Left lung (tissue), 14 donors: ENCODE measurements at places on chromosomes 4 and X.
A peak's percentile ranks its signal among the peaks of the same experiment; 100 is the strongest.

- DNase-seq: no peak
These were observed 96.8 kb downstream of the ARSJ start for GRCh38 chr4:113882668-113883067.

DNA sequence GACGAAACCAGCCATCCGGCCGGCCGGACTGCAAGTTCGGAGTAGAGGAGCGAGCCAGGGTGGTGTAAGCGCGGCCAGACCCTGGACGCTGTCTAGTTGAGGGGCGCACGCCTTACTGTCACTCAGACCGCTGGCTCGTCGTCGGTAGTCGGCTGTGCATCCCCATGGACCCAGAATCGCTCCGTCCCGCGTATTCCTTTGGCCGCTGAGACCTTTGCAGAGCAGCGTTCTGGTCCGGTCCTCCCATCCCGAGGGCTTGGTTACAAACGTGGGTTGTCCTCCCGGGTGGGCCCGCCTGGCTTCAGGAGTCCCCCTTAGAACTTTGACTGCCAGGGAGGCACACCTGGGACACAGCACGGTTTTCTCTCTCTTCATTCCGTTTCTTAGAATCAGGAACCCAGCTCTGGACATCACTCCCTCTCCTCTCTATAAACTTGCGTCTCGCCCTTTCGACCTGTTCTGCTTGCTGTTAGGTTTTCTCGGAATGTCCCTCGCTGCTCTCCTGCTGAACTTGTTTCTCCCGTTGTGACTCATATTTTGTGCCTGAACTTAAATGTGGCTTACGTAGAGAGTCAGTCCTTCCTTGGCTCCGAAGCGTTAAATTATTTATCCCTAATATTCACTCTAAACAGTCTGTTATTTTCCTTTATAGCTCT is 672 bp downstream of the PGM2 start:
- DNase-seq: peak; percentile 28

DNA sequence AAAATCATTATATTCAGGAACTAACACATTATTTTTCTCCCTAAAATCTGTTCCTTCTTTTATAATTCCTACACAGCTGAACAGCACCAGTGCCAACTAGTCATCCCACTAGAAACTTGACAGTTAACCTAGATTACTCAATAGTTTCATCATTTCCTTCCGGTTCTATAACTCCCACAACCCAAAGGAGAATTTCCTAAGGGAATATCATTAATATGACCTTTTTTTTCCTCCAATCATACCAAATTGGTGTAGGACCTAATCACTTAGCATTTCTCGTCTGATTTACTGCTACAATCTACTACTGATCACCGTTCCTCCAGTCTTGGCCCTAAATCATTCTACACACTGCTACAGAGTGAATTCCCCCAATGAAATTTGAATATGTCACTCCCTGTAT is 45.9 kb downstream of the WDFY3 start:
- DNase-seq: no peak

GRCh38 chr4:10135260-10135659 is 18.7 kb upstream of the WDR1 start:
- DNase-seq: no peak

DNA sequence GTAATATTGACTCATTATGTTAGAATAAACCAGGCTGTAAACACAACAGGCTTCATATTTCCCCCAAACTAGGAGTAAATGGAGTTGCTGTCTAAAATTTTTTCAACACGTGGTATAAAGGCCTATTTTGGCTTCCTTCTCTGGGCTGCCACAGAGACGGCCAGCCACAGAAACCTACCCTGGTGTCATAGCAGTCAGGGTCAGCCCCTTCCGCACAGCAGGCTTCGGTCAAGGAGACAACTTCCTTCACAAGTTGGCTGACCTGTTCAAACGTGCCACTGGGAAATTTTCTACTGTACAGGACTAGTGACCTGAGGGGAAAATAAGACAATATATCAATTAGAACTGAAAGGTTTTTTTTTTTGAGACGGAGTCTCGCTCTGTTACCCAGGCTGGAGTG is 15.8 kb downstream of the GC start:
- no peak for DNase-seq

- DNase-seq: no peak
These were observed 88.8 kb downstream of the FMR1NB start for GRCh38 chrX:148069759-148070503.

DNA sequence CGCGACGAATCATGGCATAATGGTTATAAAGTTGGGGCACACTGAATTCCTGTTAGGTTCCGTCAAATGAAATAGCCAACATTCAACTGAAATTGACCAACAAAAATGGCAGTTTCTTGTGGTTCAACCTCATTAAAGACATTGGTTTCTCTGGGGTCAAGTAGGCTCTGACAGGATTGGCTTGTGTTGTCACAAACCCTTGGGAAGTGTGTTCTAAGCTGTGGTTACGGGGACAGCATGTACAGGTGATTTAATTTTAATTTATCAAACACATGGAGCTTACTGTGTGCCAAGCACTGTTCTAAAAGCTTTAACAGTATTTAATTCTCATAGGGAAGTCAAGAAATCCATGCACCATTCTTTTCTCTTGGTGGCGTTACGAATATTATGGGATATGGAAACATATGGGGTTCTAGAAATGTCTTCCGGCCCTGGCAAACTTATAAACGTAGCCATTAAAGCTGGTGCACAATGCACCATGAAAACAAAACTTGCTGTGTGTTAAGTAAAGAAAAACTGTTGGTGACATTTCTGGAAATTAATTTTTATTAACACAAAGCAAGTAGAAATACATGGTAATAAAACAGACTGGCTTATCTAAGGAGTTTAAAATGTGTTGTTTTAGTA is 891 bp downstream of the XK start:
- DNase-seq: no peak

DNA sequence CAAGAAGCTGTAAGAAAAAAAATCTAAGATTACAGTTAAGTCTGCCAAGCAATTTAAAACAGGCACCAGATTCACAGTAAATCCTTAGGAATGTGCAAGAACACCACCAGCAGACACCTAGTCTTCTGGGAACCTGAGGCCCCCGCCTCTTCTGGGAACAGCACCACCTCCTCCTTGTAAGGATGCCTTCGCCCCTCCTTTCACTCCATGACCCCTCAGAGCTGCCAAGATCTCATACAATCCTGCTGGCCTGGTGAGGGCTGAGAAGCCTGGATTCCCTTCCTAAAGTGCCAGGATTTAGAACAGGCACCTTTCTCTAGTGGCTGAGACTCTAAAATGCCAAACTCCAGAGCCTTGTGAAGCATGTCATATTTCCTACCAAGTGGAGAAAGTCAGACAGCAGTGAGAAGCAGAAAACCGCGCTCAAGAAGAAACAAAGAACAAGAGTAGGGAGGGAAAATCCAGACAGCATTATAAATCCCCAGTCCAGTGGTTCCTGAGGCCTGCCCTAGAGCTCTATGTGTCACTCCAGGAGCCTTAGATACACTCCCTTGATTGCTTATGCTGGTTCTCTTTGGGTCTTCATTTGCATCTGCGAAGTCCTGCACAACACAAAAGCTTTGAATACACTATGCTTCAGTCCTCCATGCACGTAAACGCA is 166.4 kb downstream of the TSPAN5 start:
- no peak for DNase-seq

DNA sequence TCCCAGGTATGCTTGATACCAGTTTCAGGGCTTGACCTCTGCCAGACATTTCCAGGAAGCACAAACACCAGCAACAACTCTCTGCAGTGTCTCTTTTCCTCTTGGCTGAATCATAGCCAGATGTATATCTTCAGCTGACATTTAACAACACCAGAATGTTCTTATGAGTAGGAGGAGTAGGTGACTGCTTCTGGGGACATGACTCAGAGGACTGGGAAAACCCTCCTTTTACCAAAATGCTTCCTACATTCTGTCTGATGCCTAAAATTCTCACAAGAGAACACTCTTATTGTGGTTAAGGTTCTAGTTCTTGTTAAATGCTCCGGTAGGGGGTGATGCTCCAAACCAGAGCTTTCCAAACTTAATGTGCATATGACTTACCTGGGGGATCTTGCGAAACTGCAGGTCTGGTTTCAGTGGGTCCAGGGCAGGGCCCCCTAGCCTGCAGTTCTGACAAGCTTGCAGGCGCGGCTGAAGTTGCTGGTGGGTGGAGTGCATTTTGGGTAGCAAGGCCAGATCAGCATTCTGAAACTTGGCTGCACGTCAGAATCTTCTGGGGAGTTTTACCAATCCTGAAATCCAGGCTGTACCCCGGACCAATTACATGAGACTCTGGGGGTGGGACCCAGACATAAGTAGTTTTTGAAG is 329.3 kb upstream of the RPS6KA3 start:
- no peak for DNase-seq

GRCh38 chrX:121356139-121356849 is 308.9 kb downstream of the GLUD2 start:
- DNase-seq: no peak

DNA sequence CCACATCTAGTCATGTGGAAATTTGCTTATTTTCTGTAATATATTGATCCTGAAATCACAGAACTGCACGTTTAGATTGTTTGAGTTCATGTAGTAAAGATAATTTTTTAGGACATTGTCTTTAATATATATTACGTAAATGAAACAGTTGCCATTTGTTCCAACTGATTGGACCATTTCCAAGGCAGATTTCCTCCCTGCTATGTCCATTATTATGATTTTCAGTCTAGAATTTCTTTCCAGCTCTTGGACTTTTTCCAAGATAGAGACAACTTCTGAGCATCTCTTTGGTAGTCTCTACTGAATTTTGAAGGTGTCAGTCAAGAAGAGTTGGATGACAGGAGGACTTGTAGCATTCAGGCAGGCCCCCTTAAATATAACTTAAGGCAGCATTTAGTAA is 94.6 kb downstream of the STIM2 start:
- no peak for DNase-seq

GRCh38 chr4:121668368-121669162 is 28.2 kb downstream of the ANXA5 start:
- DNase-seq: no peak

GRCh38 chr4:40240040-40240653 is 43.3 kb downstream of the RHOH start:
- DNase-seq: no peak

- DNase-seq: no peak
These were observed 78.5 kb upstream of the PDHA2 start for GRCh38 chr4:95761426-95761825.

DNA sequence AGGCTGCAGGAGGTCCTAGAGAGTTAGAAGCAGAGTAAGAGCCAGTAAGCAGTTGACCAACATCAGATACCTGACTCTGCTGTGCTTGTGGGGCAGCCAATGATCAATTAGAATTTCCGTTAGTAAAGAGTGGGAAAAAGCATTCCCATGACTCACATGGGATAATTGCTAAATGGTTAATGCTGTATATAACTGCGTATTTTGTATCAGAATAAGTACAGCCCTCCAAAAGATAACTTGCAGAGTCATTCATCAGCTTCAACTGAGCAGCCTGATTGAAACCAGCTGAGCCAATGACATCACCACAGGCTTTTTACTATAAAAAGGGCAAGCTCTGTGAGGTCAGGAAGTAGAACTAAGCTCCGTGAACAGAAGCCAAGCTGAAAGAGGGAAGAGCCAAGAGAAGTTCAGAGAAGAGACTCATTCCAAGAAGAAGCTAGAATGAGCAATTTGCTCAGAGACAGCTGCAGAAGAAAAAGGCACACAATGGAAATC is 67.9 kb downstream of the PPP3CA start:
- no peak for DNase-seq

- no peak for DNase-seq
These were observed 2.4 kb downstream of the TMEM131L start for GRCh38 chr4:153468587-153468986.

- DNase-seq: no peak
These were observed 58.5 kb downstream of the PRPS1 start for GRCh38 chrX:107686792-107687191.

- no peak for DNase-seq
These were observed 85.7 kb downstream of the FAM53A start for GRCh38 chr4:1598206-1599025.

DNA sequence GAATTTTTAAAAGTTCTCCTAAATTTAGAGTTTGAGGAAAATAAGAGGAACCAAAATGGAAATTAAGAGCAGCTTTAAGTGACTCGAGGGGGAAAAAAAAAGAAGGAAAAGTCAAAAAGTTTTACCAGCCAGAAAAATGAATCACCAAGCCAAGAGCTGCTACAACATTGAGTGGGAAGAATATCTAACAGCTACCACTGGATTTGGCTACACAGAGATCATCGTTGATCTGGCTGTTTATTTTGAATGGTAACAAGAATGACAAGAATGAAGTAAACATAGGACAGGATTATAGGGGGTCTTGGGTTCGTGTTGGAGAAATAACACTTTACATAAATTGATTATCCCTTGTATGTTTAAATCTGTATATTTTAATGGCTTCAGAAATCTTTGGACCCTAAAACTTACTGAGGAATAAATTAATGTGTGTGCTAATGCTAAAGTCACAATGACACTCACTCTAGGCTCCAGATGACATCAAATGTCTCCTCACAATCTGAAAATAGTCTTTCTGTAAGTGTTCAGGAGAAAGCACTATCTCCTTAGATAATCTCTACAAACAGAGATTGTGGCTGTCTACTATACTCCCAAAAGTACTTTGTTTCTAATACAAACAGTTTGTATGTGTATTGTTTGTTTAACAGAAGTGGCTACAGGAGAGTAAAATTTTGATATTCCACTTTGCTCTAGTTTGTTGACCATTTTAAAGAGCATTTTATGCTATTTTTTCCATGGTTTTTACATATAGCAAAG is 3.1 kb upstream of the CSN3 start:
- no peak for DNase-seq

- no peak for DNase-seq
These were observed 110.5 kb upstream of the PAK3 start for GRCh38 chrX:110985470-110985869.

DNA sequence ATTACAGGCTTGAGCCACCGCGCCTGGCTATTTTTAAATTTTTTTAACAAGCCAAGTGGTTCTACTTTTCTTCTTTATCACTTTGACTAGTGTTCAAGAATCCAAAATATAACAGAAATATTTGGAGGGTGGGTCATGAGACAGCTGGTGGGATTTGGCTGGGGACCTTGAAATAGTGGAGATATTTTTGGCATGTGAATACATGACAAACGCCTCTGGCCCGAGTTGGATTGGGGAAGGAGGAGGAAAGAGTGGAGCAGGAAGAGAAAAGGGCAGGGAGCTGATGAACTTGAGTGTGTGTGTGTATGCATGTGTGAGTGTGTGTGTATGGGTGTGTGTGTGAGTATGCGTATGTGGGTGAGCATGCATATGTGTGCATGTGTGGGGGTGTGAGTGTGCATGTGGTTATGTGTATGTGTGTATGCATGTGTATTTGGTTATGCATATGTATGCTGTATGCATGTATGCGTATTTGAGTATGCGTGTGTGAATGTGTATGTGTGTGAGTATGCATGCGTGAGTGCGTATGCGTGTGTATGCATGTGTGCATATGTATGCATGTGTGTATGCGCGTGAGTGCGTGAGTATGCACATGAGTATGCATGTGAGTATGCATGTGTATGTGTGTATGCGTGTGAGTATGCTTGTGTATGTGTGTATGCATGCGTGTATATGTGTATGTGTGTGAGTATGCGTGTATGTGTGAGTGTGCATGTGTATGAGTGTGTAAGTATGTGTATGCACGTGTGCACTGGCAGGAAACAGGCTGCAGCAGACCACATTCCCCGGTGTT is 49.6 kb downstream of the JADE1 start:
- DNase-seq: no peak
